ENCODE measurements at places on chromosomes 13 and 19. TPM values are rescaled to one million over a fixed set of nuclear protein-coding genes. Genes with fewer than 3 reads are reported as not detected.

PRR19 gene
- 0.16 TPM for total RNA-seq

NUDT19 gene
- total RNA-seq: 15.3 TPM

DNA sequence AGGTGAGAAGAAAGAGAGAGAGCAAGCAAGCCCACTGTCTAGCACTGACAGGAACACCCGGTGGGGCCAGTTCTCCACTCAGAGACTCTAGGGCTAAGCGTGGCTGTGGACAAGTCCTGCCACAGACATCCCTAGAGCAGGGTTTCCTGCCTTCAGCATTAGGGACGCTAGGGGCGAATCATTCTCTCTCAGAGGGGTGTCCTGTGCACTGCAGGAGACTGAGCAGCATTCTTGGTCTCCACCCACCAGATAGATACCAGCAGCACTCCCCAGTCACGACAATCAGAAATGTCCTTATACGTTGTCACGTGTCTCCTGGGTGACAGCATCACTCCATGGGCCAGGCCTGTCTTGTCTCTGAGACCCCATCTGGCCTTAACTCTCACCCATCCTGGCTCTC lies 1.5 kb downstream of the OR10H1 start:
- DNase-seq: no peak

TMPRSS9 gene
- not detected for total RNA-seq

FXYD1 gene
- 613 TPM for total RNA-seq

NOTCH3 gene
- total RNA-seq: 60.0 TPM

FCHO1 gene
- total RNA-seq: 1.0 TPM

DNA sequence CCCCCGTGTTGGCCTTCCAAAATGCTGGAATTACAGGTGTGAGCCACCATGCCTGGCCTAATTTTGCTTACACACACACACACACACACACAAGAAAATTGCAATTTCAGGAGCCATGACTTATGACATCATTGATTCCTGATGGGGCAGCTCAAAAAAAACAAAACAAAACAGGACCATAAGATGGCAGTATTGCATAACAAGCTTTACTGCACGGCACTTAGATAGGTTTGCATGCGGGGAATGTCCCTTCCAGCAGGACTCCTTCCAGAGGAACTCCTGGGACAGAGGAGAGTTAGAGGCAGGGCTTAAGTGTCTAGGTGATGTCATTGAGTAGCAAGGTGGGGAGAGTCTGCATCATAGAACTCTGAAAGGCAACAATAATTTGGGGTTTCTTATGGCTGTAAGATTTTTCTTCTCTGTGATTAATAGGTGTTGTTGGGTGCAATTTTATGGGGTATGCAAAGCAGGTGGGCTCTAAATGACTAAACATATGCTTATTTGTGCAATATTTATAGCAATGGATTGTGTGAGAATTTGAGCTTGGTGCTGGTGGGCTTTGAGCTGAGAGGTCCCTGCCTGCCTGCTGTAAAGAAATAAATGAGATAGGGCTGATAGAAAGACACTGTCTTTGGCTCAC lies 9.0 kb upstream of the ACSBG2 start:
- no peak for DNase-seq

DNA sequence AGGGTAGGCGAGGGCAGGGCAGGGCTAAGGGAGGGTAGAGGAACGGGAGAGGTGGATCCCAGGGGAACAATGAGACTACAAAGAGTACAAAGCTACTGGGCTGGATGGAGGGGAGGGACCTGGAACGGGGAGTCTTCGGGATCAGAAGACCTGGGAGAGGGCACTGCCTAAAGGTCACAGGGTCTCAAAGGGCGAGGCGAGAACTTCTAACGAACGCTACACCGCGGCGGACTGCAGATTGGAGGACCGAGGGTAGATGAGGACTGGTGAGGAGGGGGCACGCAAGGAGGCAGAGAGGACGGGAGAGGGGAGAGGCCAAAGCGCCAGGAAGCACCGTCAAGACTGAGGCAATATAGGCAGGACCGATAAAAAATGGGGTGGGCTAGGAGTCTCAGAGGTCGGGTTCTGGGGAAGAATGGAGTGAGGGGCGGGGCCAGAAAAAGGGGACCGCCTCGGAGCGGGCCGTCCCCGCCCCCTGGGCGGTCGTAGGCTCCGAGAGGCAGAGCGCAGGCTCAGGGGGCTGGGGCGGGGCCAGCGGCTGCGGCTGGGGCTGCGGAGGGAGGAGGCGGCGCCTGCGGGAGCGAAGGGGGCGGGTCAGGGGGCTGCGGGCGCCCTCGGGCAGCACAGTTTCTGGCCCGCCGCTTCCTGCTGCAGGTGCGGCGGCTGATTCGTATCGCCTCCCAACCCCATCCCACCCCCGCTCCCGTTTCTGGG lies 1.3 kb upstream of the KCNC3 start:
- peak; percentile 84 for DNase-seq

CAMSAP3 gene
- not detected for total RNA-seq

DNA sequence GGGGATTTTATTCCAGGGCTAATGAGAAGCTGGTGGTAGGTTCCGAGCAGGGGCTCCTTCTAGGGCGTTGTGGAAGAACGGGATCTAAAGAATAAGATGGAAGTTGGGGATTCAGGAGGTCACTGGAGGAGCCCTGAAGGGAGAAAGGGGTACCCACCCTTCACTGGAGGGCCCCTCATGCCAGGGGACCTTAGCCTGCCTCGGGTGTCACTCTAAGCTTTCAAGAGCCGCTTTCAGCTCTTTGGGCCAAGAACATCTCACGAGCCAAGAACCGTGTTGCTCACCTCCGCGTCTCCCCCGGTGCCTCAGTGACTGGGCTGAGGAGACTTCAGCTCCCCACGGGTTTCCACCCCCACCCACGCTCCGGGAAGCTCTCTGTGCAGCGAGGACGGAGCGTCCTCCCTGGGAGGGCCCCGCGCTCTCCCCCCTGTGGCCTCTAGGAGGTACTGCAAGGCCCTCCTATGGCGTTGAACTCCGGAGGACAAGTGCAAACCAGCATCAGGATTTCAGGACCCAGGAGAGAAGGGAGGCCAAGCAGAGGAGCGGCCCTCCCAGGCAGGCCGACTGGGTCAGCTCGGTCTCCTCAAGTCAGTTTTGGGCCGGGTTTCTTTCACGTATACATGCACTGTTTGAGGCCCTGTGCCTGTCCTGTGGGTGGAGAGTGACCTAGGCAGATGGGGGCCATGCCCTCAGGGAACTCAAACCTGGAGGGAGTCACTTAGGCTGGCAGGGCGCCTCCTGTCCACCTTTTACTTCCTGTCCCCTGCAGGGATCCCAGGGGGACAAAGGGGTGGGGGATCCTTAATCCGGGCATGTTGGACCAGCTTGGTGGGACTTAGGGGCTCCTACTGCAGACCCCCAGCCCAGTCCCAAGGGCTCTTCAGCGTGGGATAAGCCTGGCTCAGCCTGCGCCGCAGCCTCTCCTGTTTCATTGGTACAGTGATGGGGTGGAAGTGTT lies 5.1 kb upstream of the KRTDAP start:
- DNase-seq: peak; percentile 88

- peak; percentile 94 for DNase-seq
Measured at GRCh38 chr19:39824143-39825092, 9.5 kb downstream of the DYRK1B start.

PTH2 gene
- not detected for total RNA-seq

PSG6 gene
- not detected for total RNA-seq

ZNF626 gene
- 8.6 TPM for total RNA-seq
